Neuronal stem cell (in vitro differentiated cells): ENCODE measurements at places on chromosomes 4 and X.

DNA sequence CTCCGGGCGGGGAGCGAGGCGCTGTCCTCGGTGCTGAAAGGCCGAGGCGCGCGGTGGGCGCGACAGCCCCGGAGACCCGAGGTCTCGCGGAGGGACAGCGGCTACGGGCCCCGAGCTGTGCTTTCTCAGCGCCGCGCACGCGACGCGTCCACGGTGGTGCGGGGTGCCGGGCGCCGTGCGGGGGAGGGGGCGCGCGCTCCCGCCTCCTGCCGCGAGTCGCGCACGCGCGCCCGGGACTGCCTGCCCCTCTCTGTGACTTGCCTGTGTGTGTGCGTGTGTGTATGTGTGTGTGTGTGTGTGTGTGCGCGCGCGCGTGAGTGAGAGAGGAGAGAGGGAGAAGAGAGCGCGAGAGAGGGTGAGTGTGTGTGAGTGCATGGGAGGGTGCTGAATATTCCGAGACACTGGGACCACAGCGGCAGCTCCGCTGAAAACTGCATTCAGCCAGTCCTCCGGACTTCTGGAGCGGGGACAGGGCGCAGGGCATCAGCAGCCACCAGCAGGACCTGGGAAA lies at the start of gene GRIA2:
TSS of gene GRIA2 (plus strand) at position 358 of the 511 bp plus-strand sequence. CDS start 315 bp downstream, outside the sequence.
- H3K27ac ChIP-seq, result no peak within 1 kb of the TSS
- H3K27me3 ChIP-seq, result peaks cover 36% of the 10 kb centered on the region
- H3K4me1 ChIP-seq, result peaks cover 10% of the 10 kb centered on the region
- DNase-seq, result peak; percentile 80
- H3K36me3 ChIP-seq, result no peaks in the 10 kb centered on the region

DNA sequence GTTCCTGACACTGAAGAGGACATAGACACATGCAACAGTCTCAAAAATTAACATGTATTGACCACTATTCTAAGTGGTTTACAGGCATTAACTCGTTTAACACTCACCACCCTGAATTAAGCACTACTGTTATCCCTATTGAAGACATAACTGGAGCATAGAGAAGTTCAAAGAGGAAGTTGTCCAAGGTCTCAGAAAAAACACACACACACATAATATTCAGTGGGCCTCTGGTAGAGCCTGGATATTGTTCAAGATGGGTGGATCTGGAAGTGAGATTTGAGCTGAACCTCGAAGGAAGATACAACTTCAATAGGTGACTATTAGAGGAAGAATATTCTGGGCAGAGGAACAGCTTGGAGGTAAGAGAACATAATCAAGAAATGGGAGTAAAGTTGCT lies 334.9 kb downstream of the HNRNPD start:
- H3K27ac ChIP-seq, result no peak overlapping the region
- peaks cover 8% of the 10 kb centered on the region for H3K4me1 ChIP-seq
- no peaks in the 10 kb centered on the region for H3K36me3 ChIP-seq
- no peak for DNase-seq
- no peaks in the 10 kb centered on the region for H3K27me3 ChIP-seq

GRCh38 chr4:15963576-15963975 lies 601 bp upstream of the FGFBP2 start:
- H3K36me3 ChIP-seq, result no peaks in the 10 kb centered on the region
- H3K27ac ChIP-seq, result no peak overlapping the region
- H3K4me1 ChIP-seq, result no peaks in the 10 kb centered on the region
- H3K4me3 ChIP-seq, result no peak overlapping the region

DNA sequence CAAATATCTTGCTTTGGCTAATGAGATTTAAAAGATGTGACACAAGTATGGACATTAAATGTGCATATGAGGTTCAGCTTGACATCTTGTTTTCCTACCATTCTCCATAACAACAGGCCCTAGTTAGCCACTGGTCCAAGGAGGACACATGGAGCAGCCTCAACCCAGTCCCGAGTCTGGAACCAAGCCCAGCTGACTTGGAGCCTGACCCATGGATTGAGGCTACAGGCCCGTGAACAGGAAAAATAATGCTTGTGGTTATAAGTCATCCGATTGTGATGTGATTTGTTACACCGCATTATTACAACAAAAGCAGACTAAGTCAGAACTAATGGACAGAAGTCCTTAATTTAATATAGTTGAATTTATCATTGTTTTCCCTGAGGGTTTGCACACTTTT lies 123.2 kb upstream of the BANK1 start:
- H3K4me3 ChIP-seq, result no peak overlapping the region
- H3K36me3 ChIP-seq, result no peaks in the 10 kb centered on the region
- DNase-seq, result no peak
- H3K27ac ChIP-seq, result no peak overlapping the region
- H3K4me1 ChIP-seq, result no peaks in the 10 kb centered on the region
- H3K27me3 ChIP-seq, result no peaks in the 10 kb centered on the region

DNA sequence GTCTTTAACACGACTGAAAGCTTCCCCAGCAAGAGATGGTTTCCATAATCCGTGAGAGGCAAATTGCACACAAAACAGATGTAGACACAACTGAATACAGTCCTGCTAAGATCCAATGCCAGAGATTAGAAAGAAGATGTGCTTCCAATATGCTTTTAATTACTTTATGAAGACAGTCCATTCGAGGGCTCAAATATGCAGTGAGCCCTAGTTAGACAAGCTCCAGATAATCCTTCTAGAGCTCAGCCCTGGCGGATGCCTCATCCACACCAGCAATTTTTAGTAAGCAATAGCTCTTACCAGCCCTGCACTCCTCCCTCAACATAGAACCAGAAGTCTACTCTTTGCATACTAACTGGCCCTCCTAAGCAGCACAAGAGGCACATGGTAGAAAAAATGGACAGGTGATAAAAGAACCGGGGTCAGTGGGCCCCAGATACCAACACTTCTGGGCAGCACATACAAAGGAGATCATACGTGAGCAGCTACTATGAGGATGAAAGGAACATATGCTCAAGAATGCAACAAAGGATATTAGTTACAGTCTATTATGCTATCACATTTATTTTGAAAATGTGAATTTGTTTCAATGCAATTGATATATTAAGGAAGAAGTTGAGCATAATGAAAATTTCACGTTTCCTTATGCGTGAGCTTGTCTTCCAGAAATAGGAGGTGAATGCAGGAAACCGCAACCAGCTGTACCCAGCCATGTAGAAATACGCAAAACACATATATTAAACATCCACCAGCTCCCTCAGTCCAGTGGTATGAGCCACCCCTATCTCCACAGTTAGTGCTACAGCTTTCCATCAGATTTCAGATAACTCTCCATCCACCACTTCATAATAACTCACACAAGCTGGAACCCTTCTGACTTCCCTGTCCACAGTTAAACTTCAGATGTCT lies 34.3 kb downstream of the GPC4 start:
- no peaks in the 10 kb centered on the region for H3K36me3 ChIP-seq

DNA sequence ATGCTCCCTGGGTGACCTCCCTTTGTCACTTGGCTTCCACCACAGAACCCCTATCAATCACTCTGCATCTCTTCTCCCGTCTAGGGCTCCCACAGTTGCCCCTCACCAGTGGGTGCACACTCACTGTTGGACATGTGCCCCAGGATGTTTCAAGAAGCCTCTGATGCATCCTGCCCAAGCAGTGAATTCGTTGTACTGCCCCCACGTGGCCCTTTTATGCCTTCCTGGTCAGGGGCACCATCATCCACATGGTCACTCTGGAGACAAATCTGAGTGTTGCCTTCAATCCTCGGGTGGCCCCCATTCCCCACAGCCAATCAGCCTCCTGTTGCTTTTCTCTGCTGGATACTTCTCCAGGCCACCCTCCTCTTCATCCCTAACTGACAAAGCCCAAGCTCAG lies 12.2 kb downstream of the ITIH6 start:
- no peak for DNase-seq
- no peaks in the 10 kb centered on the region for H3K27me3 ChIP-seq
- no peak overlapping the region for H3K27ac ChIP-seq

GRCh38 chrX:1099146-1099770 lies 113.2 kb downstream of the CRLF2 start:
- H3K4me1 ChIP-seq, result peaks cover 2% of the 10 kb centered on the region
- no peak overlapping the region for H3K27ac ChIP-seq
- no peak overlapping the region for H3K4me3 ChIP-seq
- H3K36me3 ChIP-seq, result no peaks in the 10 kb centered on the region
- no peaks in the 10 kb centered on the region for H3K27me3 ChIP-seq
- DNase-seq, result no peak

- peak; percentile 86 for DNase-seq
- peak overlapping the region; percentile 29 for H3K4me3 ChIP-seq
- no peaks in the 10 kb centered on the region for H3K36me3 ChIP-seq
- no peaks in the 10 kb centered on the region for H3K27me3 ChIP-seq
- peak overlapping the region; percentile 98 for H3K27ac ChIP-seq
These were observed 8.6 kb upstream of the ZNF157 start for GRCh38 chrX:47361538-47362511.

- peaks cover 50% of the 10 kb centered on the region for H3K36me3 ChIP-seq
- no peak for DNase-seq
- peaks cover 8% of the 10 kb centered on the region for H3K4me1 ChIP-seq
- no peaks in the 10 kb centered on the region for H3K27me3 ChIP-seq
These were observed 31.7 kb upstream of the MSANTD1 start for GRCh38 chr4:3217266-3217665.

GRCh38 chr4:22356987-22357596 lies 158.8 kb downstream of the ADGRA3 start:
- H3K27ac ChIP-seq, result no peak overlapping the region
- H3K36me3 ChIP-seq, result no peaks in the 10 kb centered on the region
- no peak for DNase-seq
- no peaks in the 10 kb centered on the region for H3K27me3 ChIP-seq
- no peak overlapping the region for H3K4me3 ChIP-seq
- no peaks in the 10 kb centered on the region for H3K4me1 ChIP-seq

DNA sequence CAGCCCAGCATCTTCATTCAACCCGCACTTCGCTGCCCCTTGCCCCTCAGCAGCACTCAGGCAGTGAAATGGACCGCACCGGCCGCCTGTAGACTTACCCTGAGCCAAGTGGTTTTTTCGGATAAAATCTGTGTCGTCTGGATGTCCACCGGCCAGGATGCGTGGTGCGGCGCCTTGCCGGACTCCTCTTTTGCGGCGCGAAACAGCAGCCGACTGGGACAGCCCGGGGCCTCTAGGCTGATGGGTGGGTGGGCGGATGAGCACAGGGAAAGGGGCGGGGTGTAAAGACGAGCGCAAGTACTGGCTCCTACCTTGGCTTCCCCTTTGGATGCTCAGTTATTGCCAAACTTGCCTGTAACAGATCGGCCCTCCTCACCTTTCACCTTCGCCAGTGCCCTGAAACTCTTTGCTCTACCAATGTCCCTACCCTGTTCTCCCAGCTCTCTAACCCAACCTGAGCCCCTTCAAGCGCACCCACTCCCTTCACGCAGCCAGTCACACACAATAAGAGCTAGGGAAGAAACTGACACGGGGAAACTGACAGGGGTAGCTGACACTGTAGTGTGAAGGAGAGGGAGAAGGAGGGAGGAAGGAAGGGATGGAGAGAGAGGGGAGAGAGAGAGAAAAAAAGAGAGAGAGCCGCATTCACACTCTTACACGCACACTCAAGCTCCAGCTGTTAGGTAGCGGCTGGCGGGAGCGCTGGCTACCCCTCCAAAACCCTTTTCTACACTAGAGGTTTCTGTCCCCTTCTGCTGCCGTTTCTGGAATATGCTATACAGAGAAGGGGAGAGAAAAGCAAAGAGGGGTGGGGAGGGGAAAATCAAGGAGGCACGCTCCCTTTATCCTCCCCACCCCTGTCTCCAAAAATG lies 559 bp downstream of the TRPC5 start:
- peak overlapping the region; percentile 68 for H3K4me3 ChIP-seq
- no peak overlapping the region for H3K27ac ChIP-seq
- H3K36me3 ChIP-seq, result no peaks in the 10 kb centered on the region
- H3K27me3 ChIP-seq, result peaks cover 70% of the 10 kb centered on the region
- DNase-seq, result no peak

DNA sequence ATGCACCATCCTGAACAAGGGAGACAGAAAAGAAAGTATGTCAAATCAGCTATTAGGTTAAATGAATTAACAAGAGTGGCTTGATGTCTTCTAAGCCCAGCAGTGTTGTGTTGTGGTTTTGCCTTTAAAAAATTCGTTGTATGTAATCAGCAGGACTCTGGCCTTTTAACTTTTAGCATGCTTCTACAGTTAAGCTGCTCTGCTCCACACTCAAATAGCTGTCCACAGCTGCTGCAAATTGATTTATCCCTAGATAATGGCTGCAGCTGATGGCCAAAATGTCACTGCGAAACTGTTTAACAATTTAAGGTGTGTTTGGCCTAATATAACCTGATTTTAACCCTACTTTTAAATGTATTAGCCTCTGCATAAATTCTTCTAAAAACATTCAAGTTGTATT lies 85.8 kb downstream of the CXXC4 start:
- H3K27ac ChIP-seq, result no peak overlapping the region
- peaks cover 8% of the 10 kb centered on the region for H3K4me1 ChIP-seq
- H3K4me3 ChIP-seq, result no peak overlapping the region
- H3K36me3 ChIP-seq, result no peaks in the 10 kb centered on the region
- DNase-seq, result no peak

GRCh38 chr4:75940692-75941253 lies at the start of gene NAAA:
TSS of gene NAAA (minus strand) at chr4:75941013. CDS start at chr4:75940949, 64 bp downstream.
- no peaks in the 10 kb centered on the region for H3K4me1 ChIP-seq
- DNase-seq, result peak; percentile 77
- H3K27ac ChIP-seq, result no peak within 1 kb of the TSS
- H3K4me3 ChIP-seq, result peak within 1 kb of the TSS; percentile 88
- peaks cover 3% of the 10 kb centered on the region for H3K27me3 ChIP-seq

GRCh38 chr4:174707051-174707676 lies 121.9 kb downstream of the GLRA3 start:
- no peak for DNase-seq
- H3K4me1 ChIP-seq, result no peaks in the 10 kb centered on the region
- H3K27ac ChIP-seq, result no peak overlapping the region
- no peak overlapping the region for H3K4me3 ChIP-seq

DNA sequence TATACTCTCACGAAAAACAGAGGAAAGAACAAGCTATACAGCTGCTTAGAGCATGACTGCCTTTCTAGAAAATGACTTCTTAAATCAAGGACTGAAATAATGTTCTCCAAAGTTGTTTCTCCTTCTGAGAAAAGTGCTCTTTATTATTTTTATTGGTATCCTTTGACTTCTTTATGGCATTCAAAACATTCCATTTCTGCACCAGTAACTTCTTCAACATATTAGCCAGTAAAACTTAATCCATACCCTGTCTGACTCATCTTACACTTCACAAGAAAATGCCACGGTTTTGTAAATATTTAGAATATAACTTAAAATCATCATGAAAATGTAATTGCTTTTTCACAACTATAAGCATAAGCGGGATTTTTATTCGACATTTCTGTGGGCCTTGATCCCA lies 180.4 kb downstream of the NR3C2 start:
- H3K36me3 ChIP-seq, result no peaks in the 10 kb centered on the region
- DNase-seq, result no peak
- H3K27me3 ChIP-seq, result no peaks in the 10 kb centered on the region
